ENCODE measurements at places on chromosomes 12 and 14.

GRCh38 chr12:122133192-122133950 is 40.6 kb downstream of the IL31 start:
- DNase-seq, result no peak

- DNase-seq, result no peak
Measured at GRCh38 chr12:121799156-121799841, 4.5 kb upstream of the SETD1B start.

GRCh38 chr12:32902287-32902997 is 5.9 kb upstream of the PKP2 start:
- DNase-seq, result no peak

- peak; percentile 57 for DNase-seq
Measured at GRCh38 chr14:97120611-97121031, 323.4 kb downstream of the VRK1 start.

GRCh38 chr12:12180575-12180974 is 86.3 kb downstream of the LRP6 start:
- DNase-seq, result no peak

GRCh38 chr14:73591690-73592449 is at the start of gene ACOT4:
TSS of gene ACOT4 (plus strand) at chr14:73591873. CDS start at chr14:73591960, 87 bp downstream.
- peak; percentile 36 for DNase-seq

All from stimulated activated CD4-positive, alpha-beta T cell treated with anti-CD3 and anti-CD28 coated beads, Interleukin-12 subunit alpha, Interleukin-12 subunit beta, amount 100 ng/mL, for 48 hours (primary cell).